Thymus (tissue), 14 donors: ENCODE measurements at places on chromosomes 4 and X. TPM values are rescaled to one million over a fixed set of nuclear protein-coding genes. Genes with fewer than 3 reads are reported as not detected.

- DNase-seq: no peak
These were observed 106.8 kb downstream of the ATG4A start for GRCh38 chrX:108198420-108198819.

VEGFD gene
- polyA plus RNA-seq: 0.64 TPM

DNA sequence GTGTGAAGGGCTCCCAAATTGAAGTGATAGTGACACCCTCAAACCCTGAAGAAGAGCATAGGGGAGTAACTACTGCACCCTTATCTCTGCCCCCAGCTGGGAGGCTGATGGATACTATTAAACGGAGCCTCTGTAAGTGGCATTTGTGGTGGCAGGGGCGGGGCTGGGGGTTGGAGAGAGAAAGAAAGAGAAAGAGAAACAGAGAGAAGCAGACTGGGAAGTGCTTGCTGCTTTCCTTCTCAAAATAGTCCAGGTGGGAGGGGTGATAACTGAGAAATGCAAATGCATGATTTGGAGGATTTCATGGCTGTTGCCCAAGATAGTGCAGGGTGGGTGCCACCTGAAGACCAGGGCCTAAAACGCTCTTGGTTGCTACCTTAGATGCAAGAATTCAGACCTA, 253.5 kb upstream of the GATB start:
- no peak for DNase-seq

DNA sequence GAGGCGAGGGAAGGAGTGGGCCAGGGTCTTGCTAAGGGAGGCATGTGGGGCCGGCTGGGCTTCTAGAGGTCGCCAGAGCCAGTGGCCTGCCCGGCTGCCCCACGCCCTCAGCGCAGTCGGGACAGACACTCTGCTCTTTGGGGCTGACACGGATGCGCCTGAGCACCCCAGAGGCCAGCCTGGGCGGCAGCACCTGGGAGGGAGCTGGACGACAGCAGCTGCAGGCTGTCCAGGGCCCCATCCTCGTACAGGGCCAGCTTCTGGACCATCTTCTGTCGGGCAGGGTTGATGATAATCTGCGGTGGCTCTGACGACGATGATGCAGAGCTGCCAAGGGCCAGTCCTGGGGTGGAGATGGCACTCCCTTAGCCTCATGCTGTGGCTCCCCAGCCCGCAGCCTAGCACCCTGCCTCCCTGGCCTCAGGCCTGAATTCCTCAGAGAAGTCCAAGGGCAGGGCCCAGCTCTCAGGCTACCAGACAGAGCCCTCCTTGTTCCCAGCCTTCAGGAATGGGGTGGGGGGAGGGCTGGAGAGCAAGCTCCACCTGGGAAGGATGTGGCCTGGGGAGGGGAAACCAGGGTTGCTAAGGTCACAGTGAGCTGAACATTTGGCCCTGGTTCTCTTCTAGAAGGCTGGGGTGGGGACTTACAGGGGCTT, 7.2 kb downstream of the IRAK1 start:
- DNase-seq: no peak

DNA sequence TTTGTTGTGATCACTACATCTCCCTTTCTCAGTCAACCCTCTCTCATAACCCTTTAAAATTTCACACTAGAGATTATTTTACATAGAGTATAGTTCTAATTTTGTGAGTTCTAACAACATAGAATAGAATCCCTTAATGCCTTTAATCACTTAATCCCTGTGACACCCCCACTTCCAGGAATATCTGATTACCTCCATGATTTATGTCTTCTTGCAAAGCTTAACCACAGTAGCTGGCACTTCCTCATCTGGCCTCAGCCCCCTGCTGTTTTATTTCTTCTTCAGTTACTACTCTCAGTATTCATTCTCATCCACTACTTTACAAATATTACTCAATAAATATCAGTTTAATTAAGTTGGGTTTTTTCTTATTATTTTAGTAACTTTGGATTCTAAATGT, 340.9 kb downstream of the CENPC start:
- DNase-seq: no peak

ITIH6 gene
- not detected for polyA plus RNA-seq

- no peak for DNase-seq
These were observed 804.5 kb downstream of the C4orf33 start for GRCh38 chr4:129900430-129900953.
